ENCODE measurements at places on chromosomes 1 and 21.

GRCh38 chr21:25094695-25095094 is 512.6 kb downstream of the MRPL39 start:
- DNase-seq = peak; percentile 16

- DNase-seq = no peak
Observed at GRCh38 chr1:161834967-161835550, 68.9 kb downstream of the ATF6 start.

DNA sequence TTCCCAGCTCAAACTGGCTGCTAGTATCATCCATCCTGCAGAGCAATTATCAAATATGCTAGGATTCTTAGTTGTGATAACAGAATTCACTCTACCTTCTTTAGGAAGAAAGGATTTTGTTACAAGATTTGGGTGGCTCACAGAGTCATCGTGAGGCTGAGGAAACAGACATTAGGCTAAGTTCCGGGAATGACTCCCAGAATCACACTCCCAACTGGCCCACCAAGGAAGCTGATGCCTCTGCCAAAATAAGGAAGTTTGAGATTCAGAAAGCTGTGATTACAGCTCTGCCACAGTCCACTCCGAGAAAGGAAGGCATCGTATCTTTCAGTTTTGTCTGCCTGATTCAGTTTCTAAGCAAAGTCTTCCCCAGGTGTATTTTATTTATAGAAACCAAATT is 50.6 kb upstream of the LYPLAL1 start:
- no peak for DNase-seq

DNA sequence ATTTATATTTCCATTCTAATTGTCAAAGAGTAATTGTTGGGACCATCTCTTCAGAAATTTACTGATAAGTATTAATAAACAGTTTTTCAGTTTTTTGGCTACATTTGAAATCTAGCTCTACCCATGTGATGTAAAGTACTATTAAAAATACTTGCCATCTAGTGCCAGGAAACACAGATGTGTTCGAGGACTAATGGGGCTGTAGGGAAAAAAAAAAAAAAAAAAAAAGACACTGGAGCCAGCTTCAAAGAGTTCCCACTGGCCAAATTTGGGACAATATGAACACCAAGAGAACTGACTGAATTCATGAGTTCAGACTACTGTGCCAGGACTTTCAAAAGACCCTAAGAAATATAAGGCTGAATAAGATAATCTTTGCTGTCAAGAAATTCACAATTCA is 65.2 kb upstream of the GFI1 start:
- DNase-seq = peak; percentile 98

DNA sequence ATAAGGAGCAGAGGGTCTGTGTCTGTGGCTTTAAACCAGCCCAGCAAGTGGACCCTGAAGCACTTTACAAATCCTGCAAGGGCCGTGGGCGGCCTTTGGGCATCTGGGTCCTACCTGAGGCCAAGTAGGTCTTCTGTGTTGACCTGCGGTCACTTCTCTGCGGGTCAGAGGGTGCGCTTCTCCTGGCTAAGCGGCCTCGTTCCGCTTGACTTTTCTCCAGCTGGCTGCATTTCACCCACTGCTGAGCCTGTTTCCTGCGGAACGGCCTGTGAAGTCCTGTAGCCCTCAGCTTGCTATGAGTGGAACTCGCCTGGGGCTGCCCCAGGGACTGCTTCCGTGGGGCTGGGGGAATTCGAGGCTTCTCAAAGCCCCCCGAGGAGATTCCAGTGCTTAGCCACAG is 43.3 kb downstream of the SLC37A1 start:
- DNase-seq = no peak

DNA sequence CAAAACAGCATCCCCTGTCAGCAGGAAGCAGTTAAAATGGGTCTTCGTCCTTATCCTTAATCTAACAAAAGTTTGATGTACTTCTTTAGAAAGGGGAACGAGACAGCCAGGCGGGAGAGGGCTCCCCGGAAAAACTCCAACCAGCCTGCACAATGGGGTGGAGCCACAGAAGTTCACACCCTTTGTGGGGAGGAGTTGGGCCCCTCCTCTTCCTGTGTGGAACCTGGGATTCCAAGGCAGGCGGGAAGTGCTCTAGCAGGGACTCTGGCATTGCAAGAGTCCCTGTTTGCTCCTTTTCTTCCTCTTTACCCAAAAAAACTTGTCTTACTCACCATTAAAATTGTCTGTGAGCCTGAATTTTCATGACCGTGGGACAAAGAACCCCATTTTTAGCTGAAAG is 47.7 kb downstream of the FCRL5 start:
- DNase-seq = no peak

GRCh38 chr1:233587958-233588799 is 25.7 kb upstream of the KCNK1 start:
- DNase-seq = no peak

DNA sequence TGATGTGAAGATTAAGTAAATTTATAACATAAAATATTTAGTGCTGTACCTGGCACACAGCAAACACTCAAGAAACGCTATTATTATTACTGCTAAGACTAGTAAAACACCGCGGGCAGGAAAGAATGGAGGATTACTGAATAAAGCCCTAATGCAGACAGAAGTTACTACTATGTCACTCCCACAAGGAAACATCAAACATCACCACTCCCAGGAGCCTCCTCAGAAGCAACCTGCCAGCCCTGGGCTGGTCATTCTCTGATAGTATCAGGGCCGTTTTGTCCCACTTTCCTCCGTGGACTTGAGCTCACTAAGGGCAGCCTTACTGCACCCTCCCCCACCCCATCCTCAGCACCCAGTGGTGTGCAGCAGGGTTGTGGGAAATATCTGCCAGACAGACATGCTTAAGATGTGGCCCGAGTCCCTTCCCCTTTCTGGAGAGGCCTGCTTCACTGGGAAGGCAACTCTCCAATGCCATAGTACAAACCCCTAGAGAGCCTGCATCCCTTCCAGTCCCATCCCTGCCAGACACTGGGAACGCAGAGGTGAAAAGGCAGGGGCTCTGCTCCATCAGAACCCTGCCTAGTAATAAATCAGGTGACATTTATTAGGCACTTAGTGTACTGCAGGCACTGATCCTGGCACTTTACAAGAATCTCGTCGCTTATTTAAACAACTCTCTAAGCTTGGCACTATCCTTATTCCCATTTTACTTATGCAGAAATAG is 41.7 kb upstream of the ECE1 start:
- no peak for DNase-seq

DNA sequence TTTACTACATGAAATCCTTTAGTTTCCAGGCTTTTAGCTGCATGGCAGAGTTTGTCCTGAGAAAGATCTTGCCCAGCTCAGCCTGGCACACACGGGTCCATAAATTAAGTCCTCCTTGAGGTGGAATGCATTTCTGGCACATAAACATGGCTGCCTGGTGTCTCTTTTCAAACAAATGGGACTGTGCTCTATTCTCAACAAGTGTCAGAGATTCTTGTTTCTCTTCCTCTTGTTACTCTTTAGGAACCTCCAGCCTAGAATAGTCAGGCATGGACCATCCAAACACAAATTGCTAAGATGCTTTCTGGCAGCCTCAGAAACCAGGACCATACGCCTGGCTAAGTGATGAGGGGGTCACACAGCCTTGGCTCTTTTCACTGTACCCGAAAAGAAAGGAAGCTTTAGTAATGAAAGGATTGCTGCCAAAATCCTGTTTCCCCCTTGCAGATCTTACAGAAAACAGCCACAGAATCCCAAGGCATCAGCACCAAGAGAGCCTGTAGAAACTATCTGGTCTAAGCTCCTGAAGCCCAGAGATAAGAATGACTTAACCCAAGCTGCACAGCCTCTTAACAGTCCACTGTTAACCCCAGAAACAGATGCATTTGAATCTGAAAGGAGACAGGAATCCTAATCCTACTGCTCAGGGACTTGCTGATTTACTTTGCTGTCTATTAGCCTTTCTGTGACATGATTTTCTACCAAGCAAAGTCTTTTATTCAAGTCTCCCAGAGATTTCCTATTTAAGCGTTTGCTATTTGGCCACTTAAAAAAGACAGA is 31.9 kb upstream of the NRDC start:
- no peak for DNase-seq
